AML-193 (cell line): ENCODE measurements at places on chromosomes 5 and 9.
A peak's percentile ranks its signal among the peaks of the same experiment; 100 is the strongest.

DNA sequence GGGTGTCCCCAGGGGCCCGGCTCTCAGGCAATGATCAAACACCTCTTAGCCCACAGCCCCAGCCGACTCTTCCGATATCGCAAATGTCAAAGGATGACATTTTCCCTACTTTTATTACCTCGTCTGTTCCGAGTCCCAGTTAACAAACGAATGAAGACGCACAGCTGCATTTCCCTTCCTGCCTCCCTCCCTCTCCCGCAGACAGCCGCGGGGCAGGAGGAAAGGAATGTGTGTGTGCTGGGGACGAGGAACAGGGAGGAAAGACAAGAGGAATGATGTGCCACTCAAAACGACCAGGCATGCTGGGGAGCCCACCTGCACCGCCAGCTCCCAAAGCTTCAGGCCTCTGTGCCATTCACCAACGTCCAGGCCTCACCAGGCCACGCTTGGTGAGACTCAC, 125.9 kb upstream of the SARDH start:
- no peak for DNase-seq

GRCh38 chr5:159909126-159909525, 7.2 kb upstream of the ADRA1B start:
- DNase-seq = no peak

- DNase-seq = no peak
Measured at GRCh38 chr9:89450213-89450612, 47.7 kb downstream of the SEMA4D start.

DNA sequence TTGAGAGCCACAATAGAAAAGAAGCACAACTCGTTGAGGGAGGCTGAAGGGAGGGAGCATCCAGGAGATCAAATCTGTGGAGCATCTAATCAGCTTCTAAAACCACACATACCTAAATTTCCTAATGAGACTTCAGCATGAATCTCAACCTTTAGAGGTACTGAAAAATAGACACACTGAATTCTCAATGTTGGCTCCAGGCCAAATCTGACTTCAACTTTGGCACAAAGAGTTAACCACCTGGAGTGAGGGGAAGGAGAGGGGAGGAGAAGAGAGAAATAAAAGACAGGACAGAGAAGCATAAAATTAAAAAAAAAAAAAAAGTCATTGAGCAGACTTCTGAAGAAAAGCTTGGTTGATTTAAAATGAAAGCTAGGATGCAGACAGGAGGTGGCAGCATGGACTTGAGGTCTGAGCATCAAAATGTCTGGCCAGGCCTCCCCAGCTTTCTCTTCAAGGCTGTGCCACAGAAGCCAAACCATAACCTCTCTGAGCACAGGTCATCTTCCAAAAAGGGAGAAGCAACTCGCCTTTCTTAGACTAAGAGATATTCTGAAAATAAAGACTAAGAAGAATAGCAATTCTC, 205.6 kb downstream of the DENND1A start:
- DNase-seq = peak; percentile 40

DNA sequence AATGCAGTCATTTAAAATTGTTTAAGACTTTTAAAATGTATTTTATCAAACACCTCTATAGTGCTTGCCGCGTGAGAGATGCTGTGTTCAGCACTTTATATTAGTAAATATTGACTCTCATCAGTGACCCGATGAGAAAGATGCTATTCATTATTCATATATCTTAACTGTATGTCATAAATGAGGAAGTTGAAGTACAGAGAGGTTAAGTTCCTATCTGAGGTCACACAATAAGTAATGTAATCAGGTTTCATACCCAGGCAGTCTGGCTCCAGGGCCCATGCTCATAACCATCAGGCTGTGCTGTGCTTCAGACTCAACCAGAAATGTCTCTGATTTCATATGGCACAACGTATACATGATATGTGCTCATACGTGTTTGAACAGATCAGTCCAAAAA, 119.0 kb downstream of the SV2C start:
- peak; percentile 29 for DNase-seq

DNA sequence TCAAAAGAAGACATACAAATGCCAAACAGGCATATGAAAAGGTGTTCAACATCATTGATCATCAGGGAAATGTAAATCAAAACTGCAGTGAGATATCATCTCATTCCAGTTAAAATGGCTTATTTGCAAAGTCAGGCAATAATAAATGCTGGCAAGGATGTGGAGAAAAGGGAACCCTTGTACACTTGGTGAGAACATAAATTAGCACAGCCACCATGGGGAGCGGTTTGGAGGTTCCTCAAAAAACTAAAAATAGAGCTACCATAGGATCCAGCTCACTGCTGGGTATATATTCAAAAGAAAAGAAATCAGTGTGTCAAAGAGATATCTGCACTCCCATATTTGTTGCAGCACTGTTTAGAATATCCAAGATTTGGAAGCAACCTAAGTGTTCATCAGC, 50.3 kb downstream of the AP3S1 start:
- no peak for DNase-seq

DNA sequence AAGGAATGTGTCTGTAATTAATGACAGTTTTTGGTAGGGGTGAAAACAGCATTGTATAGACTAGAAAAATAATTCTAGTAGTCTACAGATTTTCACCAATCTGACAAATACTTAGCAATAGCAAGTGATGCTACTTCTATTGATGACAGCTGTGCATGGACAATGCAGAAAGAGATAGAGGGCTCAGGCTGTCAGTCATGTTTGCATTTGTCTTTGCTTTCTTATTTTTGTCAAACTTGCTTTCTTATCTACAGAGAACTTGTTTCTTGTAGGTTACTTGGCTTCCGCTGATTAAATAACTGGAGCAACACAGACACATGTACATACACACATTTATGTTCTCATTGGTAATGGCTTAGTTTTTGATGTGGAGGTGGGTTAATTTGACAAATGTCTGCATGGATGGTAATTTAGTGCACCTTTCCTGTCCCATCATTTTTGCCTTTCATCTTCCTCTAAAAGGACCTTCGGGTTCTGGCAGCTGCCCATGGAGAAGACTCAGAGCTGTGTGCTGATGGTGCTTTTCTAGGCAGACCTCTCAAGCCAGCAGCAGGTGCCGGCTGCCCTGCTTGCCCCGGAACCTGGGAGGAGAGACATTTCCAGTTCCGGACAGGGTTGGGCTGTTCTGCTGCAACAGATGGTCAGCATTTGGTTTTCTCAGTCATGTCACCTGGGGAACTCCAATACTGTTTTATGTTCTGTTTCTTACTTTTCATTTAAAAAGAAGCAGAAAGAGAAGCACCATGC, 28.8 kb downstream of the CAMK4 start:
- no peak for DNase-seq

- peak; percentile 1 for DNase-seq
Measured at GRCh38 chr9:124040935-124041816, 29.6 kb downstream of the LHX2 start.
